ENCODE measurements at places on chromosomes 12 and 14. TPM values are rescaled to one million over a fixed set of nuclear protein-coding genes. Genes with fewer than 3 reads are reported as not detected.
A peak's percentile ranks its signal among the peaks of the same experiment; 100 is the strongest.

AHSA1 gene
- total RNA-seq, result 152 TPM

JAG2 gene
- total RNA-seq, result 0.18 TPM

C14orf39 gene
- 0.36 TPM for total RNA-seq

DNA sequence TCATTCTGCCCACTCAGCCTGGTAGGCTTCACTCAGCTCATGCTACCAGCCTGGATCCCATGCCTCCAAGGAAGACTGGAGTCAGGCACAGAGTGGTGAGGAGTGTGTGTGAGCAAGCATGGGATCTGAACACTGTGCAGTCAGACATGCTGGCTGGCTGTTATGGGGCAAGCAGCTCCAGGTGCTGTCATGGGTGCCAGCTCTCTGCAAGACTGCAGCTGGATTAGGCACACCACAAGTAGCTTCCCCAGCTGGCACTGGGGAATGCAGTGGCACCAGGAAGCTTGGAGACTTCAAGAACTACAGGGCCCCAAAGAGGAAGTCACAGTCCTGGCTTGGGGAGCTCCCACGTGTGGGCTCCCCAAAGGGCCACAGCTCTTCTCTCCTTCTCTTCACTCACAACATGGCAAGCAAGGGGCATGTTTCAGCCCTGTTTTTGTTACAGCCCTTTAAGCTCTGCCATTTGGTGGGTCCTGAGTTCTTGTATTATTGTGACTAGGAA is 202.5 kb downstream of the VRK1 start:
- no peaks in the 10 kb centered on the region for H3K27me3 ChIP-seq
- no peaks in the 10 kb centered on the region for H3K4me1 ChIP-seq
- no peak overlapping the region for H3K4me3 ChIP-seq
- DNase-seq, result no peak
- H3K36me3 ChIP-seq, result no peaks in the 10 kb centered on the region

GRCh38 chr14:59425322-59425935 is 39.8 kb downstream of the GPR135 start:
- peaks cover 3% of the 10 kb centered on the region for H3K4me1 ChIP-seq
- peaks cover 1% of the 10 kb centered on the region for H3K36me3 ChIP-seq
- no peak overlapping the region for H3K4me3 ChIP-seq
- DNase-seq, result peak; percentile 57
- no peaks in the 10 kb centered on the region for H3K27me3 ChIP-seq
- H3K27ac ChIP-seq, result no peak overlapping the region

DNA sequence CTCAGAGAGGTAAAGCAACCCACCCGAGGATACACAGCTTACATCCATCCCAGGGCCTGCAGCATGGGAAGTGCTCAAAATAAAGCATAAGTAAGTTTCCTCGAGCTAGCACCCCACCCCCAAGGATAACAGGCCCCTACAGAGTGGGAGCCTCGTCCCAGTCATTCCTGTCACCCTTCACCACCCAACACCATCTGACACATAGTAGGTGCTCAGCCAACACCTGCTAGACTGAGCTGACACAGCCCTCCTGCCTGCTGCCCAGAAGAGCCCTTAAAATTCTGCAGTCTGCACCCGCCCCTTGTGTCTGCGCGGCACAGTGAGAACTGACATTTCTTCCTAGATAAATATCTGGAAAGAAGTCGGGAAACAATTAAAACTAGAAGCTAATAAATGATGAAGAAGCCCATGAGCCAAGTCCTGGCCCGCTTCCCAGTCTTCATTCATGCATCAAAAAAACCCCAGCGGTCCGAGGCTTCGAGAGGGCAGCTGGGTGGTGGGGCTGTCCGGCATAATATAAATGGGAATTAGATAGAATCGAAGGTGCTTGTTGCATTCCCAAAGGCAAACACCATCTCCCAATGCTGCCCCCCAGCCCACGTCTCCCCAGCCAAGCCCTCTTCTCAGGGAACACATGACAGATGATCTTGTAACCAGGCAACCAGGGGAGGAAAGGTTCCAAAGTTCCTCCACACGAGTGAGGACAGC is 76.2 kb downstream of the BCL11B start:
- no peaks in the 10 kb centered on the region for H3K4me1 ChIP-seq
- DNase-seq, result no peak
- H3K36me3 ChIP-seq, result no peaks in the 10 kb centered on the region
- no peak overlapping the region for H3K27ac ChIP-seq
- no peak overlapping the region for H3K4me3 ChIP-seq

- H3K4me3 ChIP-seq, result no peak overlapping the region
- no peaks in the 10 kb centered on the region for H3K36me3 ChIP-seq
- DNase-seq, result no peak
- H3K27ac ChIP-seq, result no peak overlapping the region
- no peaks in the 10 kb centered on the region for H3K4me1 ChIP-seq
- peaks cover 42% of the 10 kb centered on the region for H3K27me3 ChIP-seq
Measured at GRCh38 chr12:52378091-52378490, 7.4 kb downstream of the KRT84 start.

DNA sequence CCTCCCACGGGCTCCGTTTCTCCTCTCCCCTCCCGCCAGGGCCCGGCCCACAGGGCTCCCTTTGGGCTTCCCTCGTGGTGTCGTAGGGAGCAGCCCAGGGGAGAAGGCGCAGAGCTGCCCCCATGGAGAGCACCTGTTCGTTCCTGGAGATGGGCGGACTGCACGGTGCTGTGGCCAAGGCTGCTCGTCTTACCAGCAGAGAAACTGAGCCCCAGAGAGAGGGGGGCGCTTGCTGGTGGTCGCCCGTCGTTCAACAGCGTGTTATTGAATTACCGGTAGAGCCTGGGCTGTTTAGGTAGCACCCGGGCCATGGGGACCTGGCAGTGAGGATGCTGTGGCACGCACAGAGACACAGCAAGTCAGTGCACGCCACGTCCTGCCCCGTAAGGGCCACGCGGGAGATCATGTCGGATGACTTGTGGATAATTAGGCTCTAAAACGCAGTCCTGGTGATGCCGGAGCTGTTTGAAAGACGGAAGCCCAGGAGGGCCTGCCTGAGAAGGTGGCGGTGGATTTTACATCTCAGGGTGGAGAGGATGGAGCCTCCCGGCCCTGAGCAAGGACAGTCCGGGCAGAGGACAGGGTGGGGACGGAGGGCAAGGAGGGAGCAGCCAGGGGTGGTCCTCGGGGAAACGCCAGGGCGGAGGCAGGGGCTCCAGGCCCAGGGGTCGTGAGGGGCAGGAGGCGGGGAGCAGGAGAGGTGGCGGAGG is 134.4 kb downstream of the ADGRD1 start:
- DNase-seq, result no peak
- no peaks in the 10 kb centered on the region for H3K4me1 ChIP-seq
- no peak overlapping the region for H3K4me3 ChIP-seq
- H3K36me3 ChIP-seq, result no peaks in the 10 kb centered on the region
- no peak overlapping the region for H3K27ac ChIP-seq
- no peaks in the 10 kb centered on the region for H3K27me3 ChIP-seq

DNA sequence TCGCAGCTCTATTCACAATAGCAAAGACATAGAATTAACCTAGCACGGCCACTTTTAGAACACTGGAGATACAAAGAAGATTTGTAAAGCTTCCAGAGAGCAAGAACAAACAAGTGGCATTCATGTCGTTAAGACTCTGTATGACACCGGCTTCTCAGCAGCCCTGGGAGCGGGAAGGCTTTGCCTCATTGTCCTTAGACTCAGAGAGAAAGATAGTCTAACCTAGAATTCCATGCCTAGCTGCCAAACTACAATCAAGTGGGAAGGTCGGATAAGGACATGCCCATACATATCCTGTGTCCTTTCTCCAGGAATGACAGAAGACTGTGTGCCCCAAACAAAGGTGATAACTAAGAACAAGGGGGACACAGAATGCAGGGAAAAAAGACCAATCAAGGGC is 1038.3 kb downstream of the BCL11B start:
- H3K4me3 ChIP-seq, result no peak overlapping the region
- no peak for DNase-seq
- H3K4me1 ChIP-seq, result no peaks in the 10 kb centered on the region

DNA sequence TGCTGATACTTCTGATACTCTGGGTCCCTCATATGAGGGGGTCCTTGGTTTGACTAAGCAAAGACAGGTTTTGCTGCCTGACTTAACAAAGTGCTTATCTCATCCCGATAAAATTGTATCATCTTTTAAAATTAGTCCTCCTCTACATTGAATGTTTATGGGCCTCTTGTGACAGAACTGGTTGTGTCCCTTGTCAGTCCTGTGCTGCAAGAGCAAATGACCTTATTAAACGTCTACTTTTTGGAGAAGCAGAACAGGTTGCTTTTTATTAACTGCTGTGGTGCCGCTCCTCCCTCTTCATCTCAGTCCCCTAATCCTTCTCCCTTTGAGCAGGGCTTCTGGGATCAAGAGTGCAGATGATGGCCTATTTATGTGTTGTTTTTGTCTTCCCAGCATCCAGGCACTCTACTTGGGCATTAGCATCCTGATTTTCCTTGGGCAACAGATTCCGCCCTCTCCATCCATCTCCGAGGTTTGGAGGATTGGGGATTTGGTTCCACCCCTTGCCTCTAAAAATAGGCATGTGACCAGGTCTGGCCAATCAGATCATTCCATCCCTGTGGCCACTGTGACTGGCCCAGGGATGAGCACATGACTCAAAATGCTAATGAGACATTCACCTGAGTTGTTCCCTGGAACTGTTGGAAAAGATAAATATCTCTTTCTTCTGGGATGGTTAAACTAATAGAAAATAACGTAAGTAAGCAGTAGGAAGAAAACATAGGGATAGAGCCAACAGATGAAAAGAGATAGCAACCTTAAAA is 2.9 kb upstream of the DENR start:
- peaks cover 3% of the 10 kb centered on the region for H3K36me3 ChIP-seq
- H3K4me1 ChIP-seq, result peaks cover 6% of the 10 kb centered on the region
- DNase-seq, result no peak
- no peak overlapping the region for H3K4me3 ChIP-seq
- H3K27ac ChIP-seq, result no peak overlapping the region

All from IMR-90 (cell line).